GM13977 (cell line): ENCODE measurements at places on chromosomes 5 and 9.

DNA sequence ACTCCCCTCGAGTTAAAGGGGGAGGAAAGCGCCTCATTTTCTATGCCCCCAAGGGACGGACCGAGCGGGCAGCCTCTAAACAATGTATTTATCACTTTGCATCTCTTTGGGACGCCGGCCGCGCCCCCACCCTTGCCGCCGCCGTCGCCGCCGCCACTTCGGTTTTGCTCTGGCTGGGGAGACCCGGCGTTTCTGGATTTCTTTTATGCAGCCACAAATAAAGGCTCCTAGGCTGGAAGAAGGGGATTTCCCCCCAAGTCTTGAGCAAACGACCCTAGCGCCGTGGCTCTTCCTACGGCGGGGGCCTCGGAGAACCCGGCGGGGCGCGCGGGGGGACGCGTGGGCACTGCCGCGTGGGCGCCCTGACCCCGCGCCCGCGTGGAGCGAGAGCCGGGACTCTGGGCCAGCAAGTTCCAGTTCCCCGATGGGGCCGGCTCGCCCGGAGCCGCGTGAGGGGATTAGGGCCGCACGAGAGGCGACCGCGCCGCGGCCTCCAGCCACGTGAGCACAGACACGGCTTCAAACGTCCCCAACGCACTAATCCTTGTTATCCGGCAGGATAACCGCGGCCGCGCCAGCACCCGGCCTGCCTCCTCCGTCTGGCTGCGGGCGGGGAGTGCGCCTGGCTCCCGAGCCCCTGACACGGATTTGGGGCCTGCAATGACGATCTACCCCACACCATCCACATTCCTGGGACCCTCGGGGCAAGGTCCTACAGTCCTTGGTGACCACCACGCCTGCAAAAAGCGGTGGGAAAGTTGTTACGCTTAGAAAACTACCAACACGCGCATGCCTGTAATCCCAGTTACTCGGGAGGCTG lies 7.9 kb upstream of the NEUROG1 start:
- DNase-seq = peak; percentile 54

GRCh38 chr5:157670662-157671591 lies at the start of gene C5orf52:
Gene C5orf52, plus strand, starts transcription at chr5:157671533. Its CDS starts 82 bp downstream, at chr5:157671615.
- DNase-seq = peak; percentile 66

DNA sequence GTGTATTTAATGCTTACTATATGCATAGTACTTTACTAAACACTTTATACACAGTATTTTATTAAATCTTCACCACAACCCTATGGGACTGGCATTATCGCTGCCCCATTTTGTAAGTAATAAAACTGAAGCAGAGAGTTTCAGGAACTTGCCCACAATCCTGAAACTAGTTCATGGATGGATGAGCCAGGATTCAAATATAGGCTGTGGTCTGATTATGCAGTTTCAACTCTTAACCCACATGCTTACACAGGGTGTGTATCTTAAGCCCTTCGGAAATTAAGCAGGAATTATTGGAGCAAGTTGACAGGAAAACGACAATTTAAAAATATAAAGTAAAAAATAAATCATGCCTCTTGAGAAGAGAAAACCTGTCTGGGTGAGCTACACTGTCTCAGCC lies 109.0 kb downstream of the ATP10B start:
- DNase-seq = no peak

GRCh38 chr9:135037521-135038250 lies 49.8 kb upstream of the OLFM1 start:
- DNase-seq = no peak

GRCh38 chr5:100890461-100891008 lies 12.5 kb downstream of the ST8SIA4 start:
- no peak for DNase-seq

DNA sequence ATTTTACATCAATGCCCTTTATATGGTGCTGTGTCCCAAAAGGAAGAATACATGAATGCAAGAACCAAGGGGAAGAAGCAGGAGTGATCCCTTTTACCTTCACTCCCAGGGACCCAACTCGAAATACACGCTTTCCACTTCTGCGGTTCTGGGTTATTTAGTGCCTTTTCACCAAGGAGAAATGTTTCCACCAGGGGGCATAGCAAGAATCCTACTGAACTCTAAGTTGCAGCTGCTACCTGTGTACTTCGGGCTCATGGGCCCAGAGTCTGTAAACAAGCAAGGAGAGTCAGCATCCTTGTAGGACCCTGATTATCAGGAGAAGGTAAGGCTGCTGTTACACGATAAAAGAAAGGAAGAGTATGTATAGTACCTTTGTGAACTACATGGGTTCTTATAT lies 45.7 kb downstream of the DPYSL3 start:
- DNase-seq = peak; percentile 31

GRCh38 chr5:180120237-180121101 lies 48.9 kb upstream of the RNF130 start:
- no peak for DNase-seq

- no peak for DNase-seq
Observed at GRCh38 chr5:119358901-119359603, 3.2 kb downstream of the TNFAIP8 start.

GRCh38 chr5:180059326-180059725 lies 12.2 kb downstream of the RNF130 start:
- DNase-seq = no peak

GRCh38 chr5:16477541-16477940 lies 11.9 kb upstream of the ZNF622 start:
- no peak for DNase-seq

GRCh38 chr5:95178046-95178651 lies 106.7 kb downstream of the MCTP1 start:
- no peak for DNase-seq

DNA sequence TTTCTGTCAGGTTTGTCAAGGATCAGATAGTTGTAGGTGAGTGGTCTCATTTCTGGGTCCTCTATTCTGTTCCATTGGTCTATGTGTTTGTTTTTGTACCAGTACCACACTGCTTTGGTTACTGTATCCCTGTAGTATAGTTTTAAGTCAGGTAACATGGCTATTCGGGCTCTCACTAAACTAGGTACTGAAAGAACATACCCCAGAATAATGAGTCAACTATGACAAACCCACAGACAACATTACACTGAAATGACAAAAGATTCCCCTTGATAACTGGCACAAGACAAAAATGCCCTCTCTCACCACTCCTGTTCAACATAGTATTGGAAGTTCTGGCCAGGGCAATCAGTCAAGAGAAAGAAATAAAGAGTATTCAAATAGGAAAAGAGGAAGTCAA lies 535.3 kb upstream of the CYLC2 start:
- DNase-seq = no peak

GRCh38 chr5:68424799-68425537 lies 209.4 kb downstream of the PIK3R1 start:
- peak; percentile 23 for DNase-seq

GRCh38 chr9:127384901-127385300 lies 12.1 kb upstream of the SLC2A8 start:
- DNase-seq = no peak

GRCh38 chr5:153824909-153825308 lies 213.8 kb downstream of the FAM114A2 start:
- DNase-seq = no peak

DNA sequence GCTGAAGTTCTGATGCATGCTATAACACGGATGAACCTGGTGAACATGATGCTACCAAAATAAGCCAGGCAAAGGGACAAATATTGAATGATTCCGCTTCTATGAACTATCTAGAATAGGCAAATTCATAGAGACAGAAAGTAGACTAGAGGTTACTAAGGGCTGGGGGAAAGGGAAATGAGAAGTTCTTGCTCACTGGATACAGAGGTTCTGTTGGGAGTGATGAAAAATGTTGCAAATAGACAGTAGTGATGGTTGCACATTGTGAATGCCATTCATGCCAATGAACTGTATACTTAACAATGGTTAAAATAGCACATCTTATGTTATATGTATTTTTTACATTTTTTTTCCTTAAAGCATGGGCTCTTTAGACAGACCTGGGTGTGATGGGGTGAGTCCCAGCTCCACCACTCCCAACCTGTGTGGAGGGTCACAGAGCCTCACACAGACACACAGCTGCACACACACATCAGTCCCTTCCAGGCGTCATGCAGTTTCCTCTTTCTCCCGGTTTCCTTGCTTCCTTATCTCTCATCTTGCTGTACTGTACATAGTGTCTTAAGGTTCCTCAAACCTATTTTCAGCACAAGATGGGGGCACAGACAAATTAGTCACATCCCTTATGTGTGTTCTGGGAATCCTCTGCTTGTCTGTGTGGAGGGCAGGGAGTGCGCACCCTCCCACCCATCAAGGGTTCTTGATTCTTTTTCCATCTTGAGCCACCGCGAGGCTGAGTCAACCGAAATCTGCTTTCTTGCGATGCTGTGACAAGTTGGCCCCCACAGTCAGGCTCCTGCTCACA lies 192.9 kb downstream of the CRB2 start:
- DNase-seq = no peak
